ENCODE measurements at places on chromosomes 2 and 18.

- DNase-seq: no peak
These were observed 114.7 kb downstream of the KCNF1 start for GRCh38 chr2:11026286-11026921.

- no peak for DNase-seq
These were observed 85.7 kb downstream of the B3GNT2 start for GRCh38 chr2:62281663-62282062.

- no peak for DNase-seq
These were observed 100.7 kb upstream of the STK39 start for GRCh38 chr2:168348076-168348475.

- DNase-seq: no peak
These were observed 630.9 kb downstream of the NYAP2 start for GRCh38 chr2:226030369-226030768.

GRCh38 chr2:242030858-242031257 lies 161.3 kb downstream of the RTP5 start:
- no peak for DNase-seq

DNA sequence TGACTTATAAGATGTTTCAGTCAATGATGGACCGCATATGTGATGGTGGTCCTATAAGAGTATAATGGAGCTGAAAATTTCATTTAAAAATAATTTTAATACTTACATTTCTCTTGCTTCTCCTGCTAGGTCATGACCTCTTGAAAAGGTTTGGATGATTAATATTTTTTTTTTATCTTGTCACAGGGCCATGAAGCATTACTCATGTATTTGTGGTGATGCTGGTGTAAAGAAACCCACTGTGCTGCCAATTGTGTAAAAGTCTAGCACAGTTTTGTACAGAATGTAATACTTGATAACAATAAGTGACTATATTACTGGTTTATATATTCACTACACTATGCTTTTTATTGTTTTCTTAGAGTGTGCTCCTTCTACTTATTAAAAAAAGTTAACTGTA lies 124.2 kb upstream of the CELF4 start:
- DNase-seq: no peak

GRCh38 chr2:157444641-157445040 lies 752 bp upstream of the CYTIP start:
- no peak for DNase-seq

DNA sequence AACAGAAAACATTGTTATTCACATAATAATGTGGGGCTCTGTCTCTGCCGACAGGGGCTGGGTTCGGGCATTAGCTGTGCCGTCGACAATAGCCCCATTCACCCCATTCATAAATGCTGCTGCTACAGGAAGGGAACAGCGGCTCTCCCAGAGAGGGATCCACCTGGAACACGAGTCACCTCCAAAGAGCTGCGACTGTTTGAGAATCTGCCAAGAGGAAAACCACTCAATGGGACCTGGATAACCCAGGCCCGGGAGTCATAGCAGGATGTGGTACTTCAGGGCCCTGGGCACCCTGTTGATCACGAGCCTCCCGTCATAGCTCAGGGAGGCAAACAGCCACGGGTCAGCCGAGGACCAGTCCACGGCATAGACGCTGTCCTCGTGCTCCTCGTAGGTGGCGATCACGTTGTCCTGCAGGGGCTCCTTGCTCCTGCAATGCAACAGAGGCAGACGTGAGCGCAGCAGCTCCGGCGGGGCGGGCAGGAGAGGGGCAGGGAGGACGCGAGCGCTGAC lies 188.5 kb downstream of the EIPR1 start:
- DNase-seq: no peak

DNA sequence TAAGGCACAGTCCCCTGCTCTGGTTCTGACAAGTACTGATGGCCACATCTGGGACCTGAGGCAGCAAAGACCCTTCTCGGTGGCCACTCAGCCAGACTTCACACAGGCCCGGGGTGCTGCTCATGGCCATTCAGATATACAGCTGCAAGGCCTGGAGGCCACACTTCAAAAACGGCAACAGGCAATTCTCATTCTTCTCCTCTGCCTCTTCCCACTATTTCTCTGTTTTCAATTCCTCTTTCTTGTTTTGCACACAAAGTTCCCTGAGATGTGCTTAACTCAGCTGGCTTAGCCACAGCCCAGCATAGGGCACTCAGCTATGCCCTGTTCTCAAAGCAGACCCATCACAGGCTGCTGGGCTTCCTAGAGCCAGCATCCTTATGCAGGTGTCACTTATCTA lies 29.9 kb downstream of the PTPN18 start:
- no peak for DNase-seq

- no peak for DNase-seq
These were observed 80.1 kb downstream of the KCNS3 start for GRCh38 chr2:17958466-17959092.
